ENCODE measurements at places on chromosomes 12 and 14.
A peak's percentile ranks its signal among the peaks of the same experiment; 100 is the strongest.

DNA sequence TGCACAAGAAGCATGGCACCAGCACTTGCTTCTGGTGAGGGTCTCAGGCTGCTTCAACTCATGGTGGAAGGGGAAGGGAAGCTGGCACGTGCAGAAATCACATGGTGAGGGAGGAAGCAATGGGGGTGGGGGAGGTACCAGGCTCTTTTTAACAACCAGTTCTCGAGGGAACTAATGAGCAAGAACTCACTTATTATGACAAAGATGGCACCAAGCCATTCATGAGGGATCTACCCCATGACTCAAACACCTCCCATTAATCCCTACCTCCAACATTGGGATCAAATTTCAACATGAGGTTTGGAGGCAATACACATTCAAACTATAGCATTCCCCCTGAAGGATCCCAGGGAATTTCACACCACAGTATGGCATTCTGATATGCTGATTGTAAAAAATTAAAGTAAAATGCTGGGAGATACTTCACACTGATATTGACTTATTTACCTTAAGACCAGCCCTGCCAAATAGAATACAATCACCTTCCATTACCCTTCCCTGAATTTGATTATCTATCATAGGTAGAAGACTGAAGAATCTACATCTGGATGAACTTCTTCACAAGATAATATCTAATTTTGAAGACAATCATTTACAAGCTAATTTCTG is 201.7 kb upstream of the PLXNC1 start:
- DNase-seq: no peak

DNA sequence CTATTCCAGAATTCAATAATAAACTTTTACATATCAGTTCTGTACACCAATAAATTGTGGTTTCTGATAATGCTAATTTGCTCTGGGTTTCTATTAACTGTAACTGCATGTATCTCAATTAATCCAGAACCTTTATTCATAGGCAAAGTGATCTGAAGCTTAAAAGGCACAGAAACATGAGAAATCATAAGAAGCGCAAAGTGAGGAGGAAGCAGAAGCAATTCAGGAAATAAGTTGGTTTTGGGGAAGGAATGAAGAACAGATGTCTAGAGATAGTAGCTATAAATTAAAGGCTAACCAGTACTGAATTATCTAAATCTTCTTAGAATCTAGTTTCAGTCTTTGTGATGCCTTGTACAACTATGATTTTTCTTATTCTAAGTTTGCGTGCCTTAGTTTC is 24.6 kb downstream of the KERA start:
- DNase-seq: no peak

DNA sequence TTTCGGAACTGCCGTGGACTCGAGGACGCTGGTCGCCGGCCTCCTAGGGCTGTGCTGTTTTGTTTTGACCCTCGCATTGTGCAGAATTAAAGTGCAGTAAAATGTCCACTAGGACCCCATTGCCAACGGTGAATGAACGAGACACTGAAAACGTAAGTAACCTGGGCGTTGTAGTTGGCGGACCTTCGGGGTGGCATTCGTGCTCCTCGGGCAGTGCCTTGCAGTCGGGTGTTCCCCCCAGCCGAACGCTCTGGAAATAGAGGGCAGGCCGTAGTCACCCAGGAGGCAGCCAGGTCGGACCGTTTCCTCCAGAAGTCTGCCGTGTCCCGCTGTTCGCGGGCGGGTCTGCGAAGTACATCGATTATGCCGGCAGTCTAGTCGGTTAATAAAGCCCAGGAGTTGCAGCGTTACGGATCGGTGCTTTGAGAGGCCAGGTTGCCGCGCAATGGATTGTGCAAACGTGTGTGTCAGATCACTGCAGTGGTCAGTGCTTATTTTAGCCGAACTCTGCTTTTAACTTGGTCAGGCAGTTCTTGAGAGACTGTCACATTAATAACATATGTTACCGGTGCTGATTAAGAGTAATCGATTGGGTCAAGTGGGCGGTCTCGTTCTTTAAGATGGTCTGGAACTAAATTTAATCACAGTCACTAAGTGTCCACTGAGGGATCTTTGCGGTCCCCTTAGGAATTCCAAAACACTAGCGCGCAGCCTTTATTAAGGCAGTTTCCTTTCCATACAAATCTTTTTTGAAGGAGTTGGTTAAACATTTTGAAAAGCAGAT is 906 bp downstream of the MARK3 start:
- DNase-seq: peak; percentile 24

- DNase-seq: no peak
Observed at GRCh38 chr14:50551877-50552276, 8.1 kb upstream of the ATL1 start.

DNA sequence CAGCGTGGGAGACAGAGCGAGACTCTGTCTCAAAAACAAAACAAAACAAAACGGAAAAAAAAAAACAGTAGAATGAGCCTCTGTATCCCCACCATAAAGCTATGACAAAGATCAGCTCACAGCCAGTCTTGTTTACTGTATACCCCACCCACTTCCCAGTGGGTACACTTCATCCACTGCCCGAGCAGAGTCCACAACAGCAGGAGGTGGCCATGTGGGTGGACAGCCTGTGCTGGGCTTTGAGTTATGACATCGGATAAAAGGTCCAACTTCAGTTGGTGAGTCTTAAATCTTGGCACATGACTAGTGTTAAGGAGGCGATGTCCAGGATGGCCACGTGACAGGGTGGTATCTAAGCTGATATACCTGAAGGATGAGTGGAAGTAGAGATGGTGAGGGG is 34.8 kb upstream of the MAPKAPK5 start:
- DNase-seq: no peak

DNA sequence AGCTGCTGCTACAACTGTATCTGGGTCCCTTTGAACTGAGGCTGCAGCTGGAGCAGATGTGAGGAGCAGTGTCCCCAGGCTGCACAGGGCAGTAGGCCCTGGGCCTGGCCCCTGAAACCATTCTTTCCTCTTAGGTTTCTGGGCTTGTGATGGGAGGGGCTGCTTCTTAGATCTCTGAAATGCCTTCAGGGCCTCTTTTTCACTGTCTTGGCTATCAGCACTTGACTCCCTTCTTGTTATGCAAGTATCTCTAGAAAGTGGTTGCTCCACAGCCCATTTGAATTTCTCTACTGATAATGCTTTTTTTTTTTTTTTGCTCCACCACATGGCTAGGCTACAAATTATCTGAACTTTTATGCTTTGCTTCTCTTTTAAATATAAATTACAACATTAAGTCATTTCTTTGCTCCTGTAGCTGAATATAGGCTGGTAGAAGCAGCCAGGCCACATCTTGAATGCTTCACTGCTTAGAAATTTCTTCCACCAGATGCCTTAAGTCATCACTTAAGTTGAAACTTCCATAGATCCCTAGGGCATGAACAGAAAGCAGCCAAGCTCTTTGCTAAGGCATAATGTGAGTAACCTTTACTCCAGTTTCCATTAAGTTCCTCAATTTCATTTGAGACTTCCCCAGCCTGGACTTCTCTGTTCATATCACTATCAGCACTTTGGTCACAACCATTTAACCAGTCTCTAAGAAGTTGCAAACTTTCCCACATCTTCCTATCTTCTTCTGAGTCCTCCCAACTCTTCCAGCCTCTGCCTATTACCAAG is 41.1 kb downstream of the ACSM4 start:
- no peak for DNase-seq

GRCh38 chr14:20998139-20998538 is 954 bp upstream of the SLC39A2 start:
- no peak for DNase-seq

- DNase-seq: no peak
Observed at GRCh38 chr12:105485321-105485910, 154.9 kb downstream of the C12orf75 start.

Data from stimulated activated CD4-positive, alpha-beta T cell treated with anti-CD3 and anti-CD28 coated beads, TNF-alpha, amount 100 ng/mL, for 48 hours (primary cell).